Activated naive CD8-positive, alpha-beta T cell treated with anti-CD3 and anti-CD28 coated beads, Interleukin-2, amount 10 ng/mL, durations not matched to agents 7 days and 5 days (primary cell): ENCODE measurements at places on chromosomes 1 and 21. TPM values are rescaled to one million over a fixed set of nuclear protein-coding genes. Genes with fewer than 3 reads are reported as not detected.

Gene CCDC181
- not detected for total RNA-seq

Gene CD48
- total RNA-seq = 379 TPM

Gene TUT4
- total RNA-seq = 104 TPM

DNA sequence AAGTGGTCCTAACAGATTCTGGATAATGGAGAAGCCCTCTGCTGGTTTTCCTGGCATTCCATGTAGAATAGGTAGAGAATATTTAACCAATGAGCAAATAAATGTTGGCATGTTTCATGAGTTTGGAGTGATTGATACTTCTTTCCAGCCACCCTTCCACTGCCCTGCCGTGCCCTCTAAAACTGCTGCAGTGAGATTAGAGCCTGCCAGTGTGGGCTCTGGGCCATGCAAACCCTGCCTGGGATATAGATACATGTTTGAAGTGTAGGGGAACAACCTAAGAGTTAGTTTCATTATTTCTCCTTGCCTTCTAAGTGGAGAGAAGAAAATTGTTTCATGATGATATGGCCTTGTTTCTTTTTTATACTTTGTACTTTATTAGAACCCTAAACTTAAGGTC, 10.4 kb downstream of the UBE2Q1 start:
- no peak overlapping the region for H3K4me3 ChIP-seq
- DNase-seq = no peak
- H3K4me1 ChIP-seq = peaks cover 11% of the 10 kb centered on the region
- no peak overlapping the region for H3K27ac ChIP-seq
- H3K27me3 ChIP-seq = no peaks in the 10 kb centered on the region

GRCh38 chr1:110903853-110904500, 31.0 kb downstream of the CD53 start:
- H3K4me1 ChIP-seq = peaks cover 15% of the 10 kb centered on the region
- H3K27me3 ChIP-seq = no peaks in the 10 kb centered on the region
- peaks cover 61% of the 10 kb centered on the region for H3K36me3 ChIP-seq
- DNase-seq = no peak
- H3K4me3 ChIP-seq = no peak overlapping the region

GRCh38 chr1:240695416-240695815, 83.5 kb upstream of the GREM2 start:
- no peaks in the 10 kb centered on the region for H3K4me1 ChIP-seq
- H3K4me3 ChIP-seq = no peak overlapping the region
- no peak overlapping the region for H3K27ac ChIP-seq
- no peak for DNase-seq
- no peaks in the 10 kb centered on the region for H3K36me3 ChIP-seq

- no peak for DNase-seq
- peaks cover 4% of the 10 kb centered on the region for H3K27me3 ChIP-seq
- H3K4me3 ChIP-seq = no peak overlapping the region
- H3K27ac ChIP-seq = no peak overlapping the region
Observed at GRCh38 chr1:48657413-48657812, 119.3 kb downstream of the BEND5 start.

DNA sequence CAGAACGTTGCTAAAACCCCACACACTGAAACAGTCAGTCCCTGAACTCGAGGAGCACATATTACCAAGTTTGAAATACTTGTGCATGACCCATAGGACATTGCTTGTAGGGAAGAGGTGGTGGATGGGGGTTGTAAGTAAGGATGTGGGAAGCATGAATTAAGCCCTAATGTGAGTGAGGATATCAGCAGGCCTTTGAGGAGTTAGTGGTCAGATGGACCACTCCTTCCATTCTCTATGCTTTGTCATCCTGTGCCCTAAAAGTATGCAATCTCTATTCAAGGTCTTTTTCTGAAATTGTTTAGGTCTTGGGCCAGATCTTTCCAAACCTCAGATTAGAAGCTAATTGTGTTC, 70.9 kb upstream of the SAMSN1 start:
- H3K27me3 ChIP-seq = no peaks in the 10 kb centered on the region
- peaks cover 8% of the 10 kb centered on the region for H3K4me1 ChIP-seq
- no peak overlapping the region for H3K27ac ChIP-seq
- H3K36me3 ChIP-seq = peaks cover 25% of the 10 kb centered on the region

- H3K27ac ChIP-seq = no peak overlapping the region
- H3K4me3 ChIP-seq = no peak overlapping the region
- DNase-seq = no peak
Observed at GRCh38 chr21:32779983-32780382, 8.4 kb upstream of the PAXBP1 start.

DNA sequence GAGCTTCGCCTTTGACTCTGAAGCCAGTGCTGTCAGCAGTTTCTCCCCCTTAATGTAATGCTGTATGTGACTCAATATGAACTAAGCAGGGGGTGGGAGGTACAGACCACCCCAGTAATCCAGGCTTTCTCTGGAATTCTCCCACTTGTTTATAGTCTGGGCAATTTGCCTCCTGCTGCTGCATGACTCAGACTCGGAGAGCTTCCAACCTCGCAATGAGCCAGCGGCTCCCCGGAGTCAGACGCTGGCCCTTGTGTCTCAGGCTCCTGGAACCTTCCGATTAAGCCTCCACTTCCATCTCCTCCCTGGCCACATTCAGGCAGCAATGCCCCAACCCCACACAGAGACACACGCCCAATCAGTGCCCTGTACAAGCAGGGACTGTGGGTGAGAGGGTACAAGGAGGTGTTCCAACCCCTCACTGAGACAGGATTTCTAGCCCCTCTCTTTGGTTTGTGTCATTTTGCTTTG, 471.7 kb upstream of the VAMP3 start:
- peaks cover 11% of the 10 kb centered on the region for H3K27me3 ChIP-seq
- H3K36me3 ChIP-seq = no peaks in the 10 kb centered on the region
- DNase-seq = no peak
- H3K27ac ChIP-seq = no peak overlapping the region
- no peak overlapping the region for H3K4me3 ChIP-seq

DNA sequence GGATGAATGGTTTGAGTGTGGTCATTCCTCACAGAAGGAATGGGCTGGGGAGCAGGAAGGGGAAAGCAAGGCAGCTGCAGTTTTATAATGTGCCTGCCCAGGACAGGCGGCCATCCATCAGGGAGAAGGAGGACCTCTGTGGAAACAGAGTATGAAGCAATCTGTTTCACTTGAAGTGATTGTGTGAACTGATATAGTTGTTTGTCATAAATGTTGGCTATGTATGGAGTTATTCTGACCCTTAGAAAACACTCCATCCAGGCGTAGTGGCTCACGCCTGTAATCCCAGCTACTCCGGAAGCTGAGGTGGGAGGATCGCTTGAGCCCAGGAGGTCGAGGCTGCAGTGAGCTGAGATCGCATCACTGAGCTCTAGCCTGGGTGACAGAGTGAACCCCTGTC, 46.5 kb downstream of the NENF start:
- no peak overlapping the region for H3K27ac ChIP-seq
- DNase-seq = peak; percentile 4
- H3K36me3 ChIP-seq = no peaks in the 10 kb centered on the region
- peaks cover 15% of the 10 kb centered on the region for H3K4me1 ChIP-seq
- no peak overlapping the region for H3K4me3 ChIP-seq
